T follicular helper cell (primary cell): ENCODE measurements at places on chromosomes 1 and 21.

DNA sequence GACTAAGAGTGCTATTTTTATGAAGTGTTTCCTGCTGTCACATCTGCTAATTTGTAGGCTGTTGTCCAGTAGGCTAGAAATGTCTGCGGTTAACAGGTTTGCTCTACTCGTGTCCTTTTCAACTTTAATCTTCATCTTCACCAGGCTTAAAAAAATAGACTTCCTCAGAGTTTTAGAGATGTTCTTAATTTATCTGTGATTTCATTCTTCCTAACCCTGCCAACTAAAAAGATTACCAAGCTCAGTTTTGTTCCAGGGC, 66.8 kb downstream of the SASS6 start:
- DNase-seq, result no peak

DNA sequence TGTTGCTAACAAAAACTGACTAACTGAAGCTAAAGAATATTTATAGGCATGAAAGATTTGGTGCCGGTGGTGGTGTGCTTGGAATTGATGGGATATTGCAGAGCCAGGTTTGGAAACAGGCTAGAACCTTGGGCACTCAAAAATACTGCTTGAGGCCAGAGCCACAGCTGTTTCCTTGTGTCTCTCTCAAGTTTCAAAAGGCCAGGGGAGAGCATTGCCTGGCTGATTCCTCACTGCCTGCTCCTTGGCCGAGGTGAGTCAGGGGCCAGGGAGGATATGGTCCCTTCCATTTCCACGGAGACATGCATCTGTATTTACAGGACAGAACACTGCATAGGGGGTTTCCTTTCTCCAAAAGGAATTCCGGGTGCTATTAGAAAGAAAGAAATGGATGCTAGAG, 36.1 kb upstream of the IVNS1ABP start:
- no peak for DNase-seq

DNA sequence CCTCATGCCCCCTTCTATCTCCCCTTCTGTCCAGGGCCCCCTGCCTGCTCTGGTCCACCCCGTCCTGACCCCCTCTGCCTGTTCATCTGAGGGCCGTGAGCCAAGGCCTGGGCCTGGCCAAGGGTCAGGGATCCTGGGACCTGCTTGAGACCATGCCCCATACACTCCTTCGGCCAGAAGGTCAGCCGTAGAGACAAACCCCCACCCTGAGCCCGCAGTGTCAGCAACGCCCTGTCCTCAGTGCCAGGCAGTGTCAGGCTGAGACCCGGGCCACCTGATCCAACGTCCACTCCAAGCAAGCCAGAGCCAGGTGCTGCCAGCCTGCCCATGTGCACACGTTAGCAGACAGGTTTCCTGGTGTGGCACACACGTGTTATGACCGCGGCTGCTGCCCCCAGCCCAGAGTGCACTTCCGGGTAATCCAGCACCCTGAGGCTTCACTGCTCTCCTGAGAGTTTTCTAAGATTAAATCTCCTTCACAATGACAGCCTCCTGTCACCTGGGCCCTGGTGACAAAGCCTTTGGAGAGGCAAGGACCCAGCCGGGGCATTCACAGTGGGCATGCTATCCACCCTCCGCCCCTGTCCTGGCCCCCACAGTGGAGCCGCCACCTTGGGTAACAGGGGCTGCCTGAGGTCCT, 10.1 kb upstream of the SAMD11 start:
- no peak for DNase-seq

DNA sequence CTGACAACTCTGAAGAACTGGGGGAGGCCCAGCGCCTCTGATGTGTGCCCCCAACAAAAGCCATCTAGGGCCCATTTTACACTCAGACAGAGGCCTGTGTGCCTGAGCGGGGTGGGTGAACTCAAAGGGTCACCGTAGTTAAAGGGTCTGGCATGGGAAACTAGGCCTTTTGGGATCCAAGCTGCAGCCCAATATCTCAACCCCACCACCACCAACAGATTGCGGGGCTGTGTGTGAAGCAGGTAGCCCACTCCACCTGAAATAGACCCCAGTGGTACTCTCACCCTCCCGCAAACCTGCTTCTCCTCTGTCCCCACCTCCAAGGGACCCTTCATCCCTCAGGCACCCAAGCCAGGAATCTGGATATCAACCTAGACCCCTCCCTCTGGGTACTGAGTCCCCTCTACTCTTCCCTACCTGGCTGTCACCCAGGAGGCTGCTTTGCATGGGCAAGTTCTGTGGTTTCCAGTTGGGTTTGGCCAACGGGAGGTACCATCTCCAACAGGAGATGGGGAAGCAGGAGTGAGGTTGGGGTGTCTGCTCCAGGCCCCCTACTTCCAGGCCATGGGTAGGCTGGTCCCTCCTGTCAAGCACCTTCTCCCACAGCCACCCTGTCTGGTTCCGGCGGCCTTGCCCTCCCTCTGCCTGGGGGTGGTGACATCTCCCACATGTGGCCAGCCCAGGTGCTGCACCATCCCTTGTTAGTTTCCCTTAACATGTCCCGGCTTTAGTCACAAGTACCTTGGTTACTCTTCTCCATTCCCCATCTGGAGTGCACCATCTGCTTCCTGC, 35.2 kb upstream of the LRP8 start:
- no peak for DNase-seq

- DNase-seq, result no peak
Observed at GRCh38 chr1:84621553-84621952, 47.3 kb upstream of the CTBS start.

DNA sequence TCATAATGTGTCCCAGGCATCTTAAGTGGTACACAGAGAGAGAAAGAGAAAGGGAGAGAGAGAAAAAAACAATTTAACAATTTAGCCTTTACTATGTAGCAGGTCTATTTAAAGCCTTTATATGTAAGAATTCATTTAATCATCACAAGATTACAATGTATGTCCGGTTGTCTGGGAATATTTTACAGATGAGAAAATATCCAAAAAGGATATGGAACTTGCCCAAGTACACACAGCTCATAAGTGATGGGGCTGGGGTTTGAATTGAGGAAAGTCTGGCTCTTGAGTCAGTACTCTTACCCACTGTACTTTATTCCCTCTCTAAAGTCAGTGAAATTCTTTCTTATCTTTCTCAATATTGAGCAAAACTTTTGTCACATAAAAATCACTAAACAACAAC, 104.6 kb downstream of the LYPLAL1 start:
- DNase-seq, result no peak

DNA sequence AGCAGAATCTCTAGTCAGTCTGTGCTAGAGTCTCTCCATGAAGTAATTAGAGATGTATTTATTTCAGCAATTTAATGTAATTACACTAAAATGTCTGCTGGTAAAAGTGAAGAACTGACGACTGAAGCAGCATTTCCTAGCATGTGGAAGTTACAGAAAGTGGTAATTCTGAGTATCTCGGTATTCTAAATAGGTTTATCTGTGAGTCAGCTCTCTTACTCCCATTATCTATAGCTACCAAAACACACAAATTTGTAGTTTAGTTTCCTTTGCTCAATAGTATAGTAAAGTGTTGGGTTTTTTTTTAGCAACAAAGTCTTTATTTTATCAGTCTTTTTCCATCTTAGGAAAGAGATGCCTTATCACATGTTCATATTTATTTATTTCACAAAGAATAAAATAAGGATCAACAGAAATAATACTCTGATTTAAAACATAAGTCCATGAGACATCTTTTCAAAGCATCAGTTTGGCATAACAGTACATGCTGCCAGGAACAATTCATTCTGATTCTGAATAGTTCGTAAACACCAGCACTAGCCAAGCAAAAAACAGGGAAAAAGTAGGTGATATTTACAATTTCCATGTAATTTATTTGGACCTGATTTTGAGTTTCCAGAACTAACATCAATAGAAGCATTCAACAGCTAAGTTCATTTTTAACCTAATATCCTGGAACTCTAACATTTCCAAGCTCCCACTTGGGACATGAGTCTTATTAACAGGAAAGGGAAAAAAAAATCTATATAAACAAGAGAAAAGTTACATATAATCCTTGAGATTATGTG, 76.3 kb downstream of the KCNT2 start:
- no peak for DNase-seq

DNA sequence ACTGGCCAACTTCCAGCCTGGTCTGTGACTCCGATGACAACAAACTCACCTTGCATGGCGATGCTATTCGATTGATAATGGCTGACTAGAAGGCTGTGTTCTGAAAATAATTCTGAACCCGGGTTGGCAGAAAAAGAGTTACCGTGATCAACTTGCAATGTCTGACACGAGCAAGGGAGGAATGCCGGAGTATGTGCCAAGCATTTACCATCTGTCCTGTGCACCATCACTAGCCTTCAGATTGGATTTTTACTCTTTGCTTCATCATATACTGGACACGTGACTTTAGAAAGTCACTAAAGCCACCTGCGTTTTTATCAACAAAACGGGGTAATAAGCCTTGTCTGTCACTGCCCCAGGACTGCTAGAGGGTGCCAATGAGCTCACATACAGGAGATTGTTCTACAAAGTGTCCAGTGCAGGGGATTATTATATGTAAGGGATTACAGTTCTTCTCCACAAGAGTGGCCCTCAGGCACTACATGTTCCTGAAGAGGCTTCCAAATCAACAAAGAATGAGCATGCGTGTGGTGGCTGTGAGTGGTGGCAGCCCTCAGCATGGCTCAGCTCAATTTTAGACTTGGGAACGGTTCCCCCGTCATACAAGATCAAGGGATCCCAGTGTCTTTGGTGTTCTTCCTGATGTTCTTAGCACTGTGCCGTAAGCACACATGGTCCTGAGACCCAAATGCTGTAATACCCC, 35.8 kb downstream of the SSBP3 start:
- no peak for DNase-seq

GRCh38 chr1:172653015-172653709, 5.7 kb upstream of the FASLG start:
- DNase-seq, result no peak

GRCh38 chr1:239593527-239593926, 207.2 kb downstream of the CHRM3 start:
- no peak for DNase-seq
